ENCODE measurements at places on chromosomes 4 and X.

DNA sequence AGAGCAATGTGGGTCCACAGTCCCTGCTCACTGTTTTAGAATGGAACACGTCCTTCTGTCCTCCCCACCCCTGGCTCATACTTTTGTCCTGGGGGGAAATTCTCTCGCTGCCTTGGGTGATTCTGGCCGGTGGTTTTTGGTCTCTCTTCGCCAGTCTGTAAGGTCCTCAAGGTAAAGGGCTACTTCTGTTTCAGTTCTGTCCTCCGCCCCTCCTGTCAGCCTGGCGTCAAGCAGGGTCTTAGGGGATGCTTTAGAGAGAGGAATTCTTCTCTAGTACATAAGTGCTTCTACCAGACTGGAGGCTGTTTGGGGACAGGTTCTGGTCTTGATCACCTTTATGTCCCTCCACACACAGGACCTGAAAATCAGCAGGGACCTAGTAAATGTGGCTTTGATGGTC lies 617 bp upstream of the MRFAP1L1 start:
- DNase-seq: no peak

DNA sequence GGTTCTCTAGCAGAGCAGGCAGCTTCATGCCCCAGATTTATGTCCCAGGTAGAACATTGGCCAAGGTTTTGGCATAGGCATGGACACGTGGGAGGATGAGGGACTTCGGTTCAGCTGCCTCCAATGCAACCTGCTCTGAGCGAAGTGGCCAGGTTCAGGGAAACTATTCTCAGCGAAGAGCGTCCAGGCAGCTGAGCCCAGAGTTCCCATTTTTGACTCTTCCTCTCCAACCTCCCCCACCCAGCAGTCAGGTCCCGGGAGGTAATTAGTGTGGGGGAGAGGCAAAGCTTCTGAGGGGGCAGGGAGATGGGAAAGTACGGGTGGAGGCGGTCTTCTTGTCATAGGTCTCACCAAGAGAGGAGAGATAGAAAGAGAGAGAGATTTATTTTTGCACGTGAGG lies 1.0 kb downstream of the GABRA4 start:
- no peak for DNase-seq

DNA sequence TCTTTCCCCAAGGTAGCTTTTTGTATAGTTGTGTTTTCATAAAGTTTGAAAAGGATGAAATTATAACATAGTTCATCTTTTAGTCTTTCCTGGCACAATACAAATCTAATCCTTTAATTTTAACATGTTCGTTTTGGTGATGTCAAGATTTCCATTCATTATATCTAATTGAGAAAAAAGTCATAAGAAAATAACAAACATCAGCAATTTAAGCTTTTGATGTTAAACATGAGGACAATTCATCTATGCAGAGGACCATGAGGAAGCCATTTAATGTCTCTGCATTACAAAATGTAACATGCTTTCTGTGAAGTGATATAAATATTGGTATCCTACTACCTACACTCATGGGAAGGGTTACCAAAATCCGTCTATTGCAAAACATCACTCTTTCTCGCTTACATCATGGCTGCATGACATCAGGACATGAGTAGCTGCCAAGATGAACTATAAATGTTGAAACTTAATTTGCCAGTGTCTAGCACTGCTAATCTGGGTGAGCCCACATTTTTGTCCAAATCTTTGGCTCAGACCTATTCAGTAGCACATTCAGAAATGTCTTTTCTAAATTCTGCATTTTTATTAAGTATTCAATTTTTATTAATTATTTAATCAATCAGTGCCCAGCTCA lies 9.5 kb downstream of the EPGN start:
- no peak for DNase-seq

- no peak for DNase-seq
These were observed 68.7 kb downstream of the CRMP1 start for GRCh38 chr4:5824227-5824626.

DNA sequence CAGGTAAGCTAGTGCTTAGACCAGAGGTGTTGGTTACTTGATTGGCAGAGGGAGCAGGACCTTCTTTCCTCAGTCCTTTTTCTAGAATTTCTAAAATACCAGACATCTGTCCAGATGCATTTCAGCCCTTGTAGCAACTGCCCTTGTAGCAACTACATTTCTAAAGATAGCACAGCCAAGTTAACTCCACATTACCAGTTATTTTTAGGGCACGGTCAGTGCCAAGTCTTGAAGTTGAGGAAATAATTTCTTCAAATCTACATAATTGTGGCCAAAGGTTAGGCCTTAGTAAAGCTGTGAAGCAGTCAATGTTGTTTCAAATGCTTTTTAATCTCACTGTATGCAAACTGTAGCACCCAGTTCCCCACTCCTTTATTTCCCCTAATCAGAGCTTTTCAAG lies 62.9 kb downstream of the MID1IP1 start:
- no peak for DNase-seq

- no peak for DNase-seq
These were observed 18.9 kb upstream of the GPR101 start for GRCh38 chrX:137052643-137053235.

GRCh38 chr4:119626943-119627266 lies 1.7 kb downstream of the PDE5A start:
- no peak for DNase-seq

DNA sequence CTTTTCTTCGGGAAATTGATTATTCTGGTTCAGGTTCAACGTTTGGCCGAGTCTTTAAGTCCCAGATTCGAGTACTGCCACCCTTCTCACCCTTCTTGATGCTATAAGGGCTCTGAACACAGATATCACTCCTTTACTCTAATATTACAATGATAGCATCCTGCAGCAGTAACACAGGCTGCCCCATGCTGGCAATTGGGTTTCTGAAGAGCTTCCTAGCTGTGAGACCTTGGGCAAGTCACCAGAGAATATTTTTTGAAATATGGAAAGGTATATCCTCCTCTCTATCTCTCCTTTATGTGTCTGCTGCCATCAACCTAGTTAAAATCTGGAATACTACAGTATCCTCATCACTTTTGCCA lies 297 bp upstream of the MTMR8 start:
- no peak for DNase-seq

DNA sequence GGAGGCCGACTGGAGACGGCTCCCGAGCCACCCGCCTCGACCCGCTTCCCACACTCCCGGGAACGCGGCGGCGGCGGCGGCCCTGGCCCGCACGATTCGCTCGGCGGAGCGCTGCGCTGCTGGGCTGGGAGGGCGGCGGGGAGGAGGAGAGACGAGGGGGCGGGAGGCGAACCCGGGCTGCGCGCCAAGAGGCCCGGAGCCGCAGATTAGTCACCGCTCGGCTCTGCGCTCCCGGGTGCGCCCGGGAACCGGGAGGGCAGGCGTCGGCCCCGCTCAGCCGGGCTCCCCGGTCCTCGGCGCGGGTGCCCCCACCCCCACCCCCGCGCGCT lies 11.2 kb upstream of the BCOR start:
- no peak for DNase-seq

DNA sequence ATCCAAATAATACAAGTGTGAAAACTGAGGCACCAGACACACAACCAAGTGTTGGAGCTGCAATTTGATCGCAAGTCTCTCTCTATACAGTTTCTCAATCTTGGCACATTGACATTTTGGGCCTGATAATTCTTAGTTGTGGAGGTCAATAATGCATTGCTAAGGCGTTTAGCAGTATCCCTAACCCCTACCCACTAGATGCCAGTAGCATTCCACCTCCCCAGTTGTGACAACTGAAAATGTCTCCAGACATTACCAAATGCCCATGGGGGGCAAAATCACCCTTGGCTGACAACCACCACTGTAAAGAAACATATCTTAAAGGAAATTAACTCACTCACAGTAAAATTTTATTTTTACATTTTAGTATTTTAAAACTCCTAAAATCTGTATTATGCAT lies 4.2 kb downstream of the NR3C2 start:
- DNase-seq: no peak

DNA sequence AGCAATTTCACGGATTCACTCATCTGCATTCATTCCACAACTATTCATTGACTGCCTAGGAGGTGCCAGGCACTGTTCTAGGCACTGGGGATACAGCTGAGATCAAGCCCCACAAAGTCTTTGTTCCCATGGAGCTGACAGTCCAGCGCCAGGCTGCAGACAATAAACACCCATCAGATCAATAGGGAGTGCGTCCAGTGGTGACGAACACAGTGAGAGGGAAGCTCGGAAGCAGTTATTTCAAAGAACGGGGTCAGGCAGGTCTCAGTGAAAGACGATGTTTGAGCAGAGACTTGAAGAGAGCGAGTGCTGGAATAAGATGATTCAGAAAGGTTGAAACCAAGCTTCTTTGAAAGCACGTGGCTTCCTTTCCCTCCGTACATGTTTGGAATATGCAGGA lies 167.2 kb downstream of the EVC2 start:
- DNase-seq: no peak

DNA sequence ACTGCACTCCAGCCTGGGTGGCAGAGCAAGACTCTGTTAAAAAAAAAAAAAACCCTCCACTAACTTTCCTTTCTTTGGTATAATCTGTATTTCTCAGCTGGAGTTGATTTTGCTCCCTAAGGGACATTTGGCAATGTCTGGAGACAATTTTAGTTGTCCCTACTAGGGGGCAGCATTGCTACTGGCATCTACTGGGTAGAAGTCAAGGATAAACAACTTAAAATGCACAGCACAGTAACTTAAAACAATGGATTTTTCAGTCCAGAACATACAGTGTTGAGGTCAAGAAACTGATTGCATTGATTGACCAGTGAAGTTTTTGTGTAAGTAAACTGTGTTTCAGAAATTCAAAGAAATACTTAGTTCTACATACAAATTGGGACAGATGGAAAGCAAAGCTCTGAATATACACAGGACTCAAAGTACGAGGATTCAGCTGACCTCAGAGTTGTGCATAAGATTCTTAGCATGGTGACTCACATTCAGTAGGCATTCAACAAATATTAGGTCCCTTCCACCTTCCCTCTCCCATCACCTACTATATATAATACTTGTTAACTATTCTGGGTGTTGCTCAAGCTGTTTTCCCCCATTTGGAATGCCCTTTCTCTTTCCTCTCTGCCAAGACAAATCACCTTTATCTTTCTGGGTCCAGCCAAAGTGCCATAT lies 8.8 kb downstream of the DDX53 start:
- DNase-seq: no peak
